CD4-positive, alpha-beta T cell treated with Interleukin-15 for 1 hour (primary cell): ENCODE measurements at places on chromosomes 5 and 9.

DNA sequence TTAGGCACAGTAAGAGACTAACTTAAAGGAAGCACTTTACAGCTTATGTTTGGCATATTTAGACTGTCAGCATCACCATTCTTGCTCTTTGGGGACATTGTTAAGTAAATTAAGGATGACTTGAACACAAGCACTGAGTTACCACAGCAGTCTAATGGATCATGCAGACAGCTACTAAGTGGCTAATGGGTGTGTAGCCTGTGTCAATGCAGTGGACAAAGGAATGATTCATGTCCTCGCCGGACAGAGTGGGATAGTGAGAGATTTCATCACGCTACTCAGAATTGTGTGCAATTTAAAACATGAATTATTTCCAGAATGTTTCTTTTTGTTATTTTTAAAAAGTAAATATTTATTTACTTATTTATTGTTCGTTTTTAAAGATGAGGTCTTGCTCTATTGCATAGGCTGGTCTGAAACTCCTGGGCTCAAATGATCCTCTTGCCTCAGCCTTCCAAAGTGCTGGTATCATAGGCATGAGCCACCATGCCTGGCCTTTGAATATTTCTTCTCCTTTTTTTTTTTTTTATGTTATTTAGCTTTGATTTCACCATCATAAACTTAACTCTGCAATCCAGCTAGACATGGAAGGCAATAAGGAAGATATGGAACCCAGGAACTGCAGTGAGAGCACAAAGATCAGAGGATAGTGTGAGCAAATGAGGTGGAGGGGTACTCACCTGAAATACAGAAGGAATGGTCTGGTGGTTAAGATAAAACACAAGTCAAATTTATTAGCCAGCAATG, 53.0 kb upstream of the KLF4 start:
- no peak for DNase-seq

GRCh38 chr5:89694026-89694550, 715.5 kb downstream of the CETN3 start:
- DNase-seq = no peak

DNA sequence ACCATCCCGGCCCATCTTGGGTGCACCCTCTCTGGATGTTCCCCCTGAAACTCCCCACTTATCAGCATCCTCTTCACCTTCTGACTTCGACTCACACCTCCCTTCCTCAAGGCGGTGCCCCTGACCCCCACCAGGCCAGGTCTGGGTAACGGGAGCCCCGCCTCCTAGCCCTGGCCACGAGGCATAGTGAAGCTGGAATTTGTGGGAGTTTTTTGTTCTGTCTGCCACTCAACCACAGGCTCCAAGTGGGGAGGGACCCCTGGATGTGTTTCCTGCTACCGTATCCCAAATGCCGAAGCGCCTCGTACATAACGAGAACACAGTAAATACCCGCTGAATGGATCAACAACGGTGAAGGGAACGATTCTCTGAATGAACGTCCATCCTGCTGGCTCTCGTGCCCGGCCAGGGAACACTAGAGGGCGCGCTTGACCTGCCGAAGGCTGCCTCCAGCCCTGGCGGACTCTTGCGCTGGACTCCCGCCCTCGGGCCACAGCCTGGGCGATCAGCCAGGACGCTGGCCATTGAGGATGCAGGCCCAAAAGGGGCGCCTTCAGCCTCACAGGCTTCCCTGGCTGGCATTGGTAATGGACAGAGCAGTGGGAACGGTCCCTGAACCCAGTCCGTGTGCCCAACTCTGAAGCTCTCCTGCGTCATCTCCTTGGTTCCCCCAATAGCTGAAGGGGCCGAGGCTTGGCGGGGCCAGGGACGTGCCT, 47.3 kb upstream of the PHYKPL start:
- DNase-seq = peak; percentile 58

- no peak for DNase-seq
Observed at GRCh38 chr5:161387121-161387520, 159.4 kb downstream of the GABRB2 start.

GRCh38 chr5:144680711-144681110, 510.0 kb downstream of the KCTD16 start:
- DNase-seq = no peak

DNA sequence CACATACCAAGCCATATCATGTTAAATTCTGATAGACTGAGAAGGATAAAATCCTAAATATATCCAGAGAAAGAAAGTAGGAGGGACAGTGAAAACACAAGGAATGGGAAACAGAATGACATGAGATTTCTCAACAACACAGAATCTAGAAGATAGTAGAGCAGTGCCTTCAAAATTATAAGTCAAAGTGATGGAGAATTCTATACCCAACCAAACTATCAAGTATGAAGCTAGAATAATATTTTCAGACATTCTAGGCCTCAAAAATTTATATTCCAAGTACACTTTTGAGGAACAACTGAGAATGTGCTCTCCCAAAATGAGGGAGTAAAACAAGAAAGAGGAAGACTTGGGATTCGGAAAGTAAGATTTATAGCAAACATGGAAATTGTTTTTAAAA, 10.9 kb upstream of the TTLL11 start:
- no peak for DNase-seq

GRCh38 chr5:71938895-71939294, 168.4 kb upstream of the MAP1B start:
- no peak for DNase-seq

DNA sequence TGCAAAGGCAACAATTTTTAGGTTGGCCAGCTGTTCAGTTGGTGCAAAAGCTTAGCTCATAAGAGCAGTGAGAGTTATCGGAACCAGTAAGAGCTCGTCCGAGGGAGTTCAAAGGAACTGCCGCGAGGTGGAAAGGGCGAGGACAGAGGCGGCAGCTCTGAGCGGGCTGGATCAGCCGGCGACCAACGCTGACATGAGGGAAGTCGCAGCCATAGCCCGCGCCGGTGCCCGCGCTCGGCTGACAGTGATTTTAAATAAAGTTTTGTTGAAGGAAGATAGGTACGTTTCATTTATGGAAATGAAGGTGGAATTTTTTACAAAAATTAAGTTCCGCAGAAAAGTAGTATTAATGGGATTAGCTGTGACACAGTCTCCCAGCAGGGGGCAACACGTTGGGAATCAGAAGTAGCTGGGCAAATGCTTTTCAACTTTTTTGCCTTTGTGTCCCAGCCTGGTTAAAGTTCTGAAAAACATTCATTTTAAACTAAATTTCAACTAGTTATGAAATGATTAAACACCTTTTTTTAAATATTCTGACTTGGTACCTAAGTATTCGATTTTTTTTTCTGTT, 43.2 kb downstream of the FBXO4 start:
- DNase-seq = no peak

GRCh38 chr5:40955313-40955712, 46.0 kb downstream of the C7 start:
- no peak for DNase-seq

GRCh38 chr5:36790847-36791246, 85.7 kb upstream of the NIPBL start:
- DNase-seq = no peak

GRCh38 chr5:60372786-60373185, 327.2 kb downstream of the DEPDC1B start:
- no peak for DNase-seq

DNA sequence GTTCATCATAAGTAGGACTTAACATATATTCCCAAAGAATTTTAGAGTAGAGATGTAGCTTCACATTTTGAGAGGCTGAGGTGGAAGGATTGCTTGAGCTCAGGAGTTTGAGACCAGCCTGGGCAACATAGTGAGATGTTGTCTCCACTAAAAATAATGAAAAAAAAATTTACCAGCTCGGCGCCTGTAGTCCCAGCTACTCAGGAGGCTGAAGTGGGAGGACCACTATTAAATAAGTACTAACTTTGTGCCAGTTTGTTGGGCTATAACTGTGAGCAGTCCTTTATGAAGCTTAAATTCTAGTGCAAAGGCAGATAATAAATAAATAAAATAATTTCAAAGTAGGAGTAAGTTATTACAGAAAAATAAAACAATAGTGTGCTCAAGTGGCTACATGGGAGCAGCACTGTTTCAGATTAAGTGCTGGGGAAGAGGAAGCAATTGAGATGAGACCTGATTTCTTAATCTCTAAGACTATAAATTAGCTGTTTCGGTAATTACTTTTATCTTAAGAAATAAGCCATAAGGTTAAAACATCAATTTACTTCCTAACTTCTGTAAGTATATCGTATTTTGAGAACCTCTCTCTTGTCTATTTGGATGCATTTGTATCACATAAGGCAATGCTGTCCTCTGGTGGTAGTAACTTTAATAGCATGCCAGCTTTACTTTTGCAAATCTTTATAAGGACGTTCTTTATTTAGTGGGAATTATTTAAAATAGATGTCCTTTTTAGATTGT, 98.9 kb downstream of the CSNK1G3 start:
- no peak for DNase-seq

DNA sequence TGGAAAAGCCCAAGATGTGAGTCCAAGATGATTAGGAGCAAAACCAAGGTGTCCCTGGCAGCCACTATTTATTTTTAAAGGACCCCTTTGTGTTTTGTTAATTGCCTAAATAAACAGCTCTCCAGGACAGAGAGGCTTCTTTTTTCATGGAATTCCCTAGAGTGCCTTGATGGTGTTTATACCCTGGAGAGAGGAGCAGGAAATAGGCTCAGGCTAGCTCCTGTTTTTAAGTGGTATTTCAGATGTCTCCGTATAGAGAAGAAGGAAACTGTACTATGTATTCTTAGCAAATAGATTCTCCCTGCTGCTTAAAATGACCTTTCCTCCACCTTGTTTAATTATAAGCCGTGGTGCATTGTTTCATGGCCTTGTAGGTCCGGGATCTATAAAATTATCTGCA, 292.4 kb downstream of the CD180 start:
- DNase-seq = no peak

- DNase-seq = no peak
Observed at GRCh38 chr5:56286015-56286884, 53.1 kb upstream of the ANKRD55 start.

- no peak for DNase-seq
Observed at GRCh38 chr5:137036640-137037039, 462.5 kb downstream of the SPOCK1 start.

GRCh38 chr5:135332519-135333150, 66.4 kb downstream of the MACROH2A1 start:
- DNase-seq = no peak

DNA sequence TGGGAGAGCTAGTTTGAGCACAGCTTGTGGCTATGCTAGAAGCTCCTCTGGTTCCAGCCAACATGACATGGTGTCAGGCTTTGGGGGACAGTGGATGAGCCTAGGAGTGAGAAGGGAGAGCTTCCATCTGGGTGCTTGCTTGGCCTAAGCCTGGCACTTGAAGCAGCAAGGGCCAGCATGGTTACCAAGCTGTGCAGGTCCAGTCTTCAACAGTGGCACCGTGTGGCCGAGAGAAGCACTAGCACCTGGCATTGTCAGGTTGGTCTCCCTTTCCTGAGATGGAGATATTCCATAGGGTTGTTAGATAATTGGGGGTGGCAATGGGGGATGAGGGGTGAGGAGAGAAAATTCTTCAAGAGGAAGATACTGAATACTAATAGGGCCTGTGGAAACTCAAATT, 261.9 kb downstream of the PBX3 start:
- DNase-seq = no peak

- no peak for DNase-seq
Observed at GRCh38 chr5:1761453-1761755, 38.2 kb downstream of the MRPL36 start.

- DNase-seq = peak; percentile 37
Observed at GRCh38 chr9:110143950-110144545, 63.9 kb downstream of the C9orf152 start.

GRCh38 chr5:35884191-35884769, 27.6 kb downstream of the IL7R start:
- no peak for DNase-seq

DNA sequence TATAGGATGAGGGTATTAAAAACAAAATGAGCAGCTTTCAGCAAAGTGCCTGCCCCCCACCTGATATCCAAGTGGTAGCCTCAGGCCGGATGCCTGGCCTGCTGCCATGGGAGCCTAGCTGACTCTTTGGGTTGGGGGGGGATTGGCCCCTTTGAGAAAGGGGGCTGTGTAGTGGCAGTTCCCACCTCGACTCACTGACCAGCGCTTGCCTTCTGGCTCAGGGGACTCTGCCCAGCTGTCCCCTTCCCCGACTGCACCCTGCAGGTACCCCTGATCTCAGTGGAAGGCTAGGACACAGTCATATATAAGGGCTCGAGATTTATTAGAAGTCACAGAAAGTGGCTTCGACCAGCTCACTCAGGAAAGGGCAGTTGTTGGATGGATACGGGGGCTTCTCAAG, 1.5 kb upstream of the NEUROG1 start:
- no peak for DNase-seq

DNA sequence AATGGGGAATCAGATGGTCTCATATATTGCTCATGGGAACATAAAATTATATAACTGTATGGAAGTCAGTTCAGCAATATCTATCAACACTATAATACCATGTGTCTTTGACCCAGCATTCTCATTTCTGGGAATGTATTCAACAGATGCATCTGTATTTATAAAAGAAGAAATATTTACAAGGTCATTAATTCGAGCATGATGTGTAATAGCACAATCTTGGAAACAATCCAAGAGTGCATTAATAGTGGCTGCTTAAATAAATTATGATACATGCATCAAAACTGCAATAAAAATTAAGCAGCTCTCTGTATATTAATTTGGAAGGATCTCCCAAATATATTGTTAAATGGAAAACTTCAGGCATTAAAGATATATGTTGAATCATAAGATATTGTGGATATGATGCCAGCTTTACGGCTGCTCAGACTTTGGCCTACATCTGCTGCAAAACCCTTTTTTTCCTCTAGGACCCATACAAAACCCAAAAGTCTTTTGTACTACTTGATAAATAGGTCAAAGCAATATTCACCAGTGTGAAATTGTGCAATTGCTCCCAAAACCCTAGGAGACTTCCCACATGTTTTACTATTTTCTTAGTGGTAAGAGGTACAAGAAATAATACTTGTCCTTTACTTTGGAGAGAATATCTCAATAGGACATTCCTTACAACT, 45.3 kb upstream of the ISOC1 start:
- no peak for DNase-seq

DNA sequence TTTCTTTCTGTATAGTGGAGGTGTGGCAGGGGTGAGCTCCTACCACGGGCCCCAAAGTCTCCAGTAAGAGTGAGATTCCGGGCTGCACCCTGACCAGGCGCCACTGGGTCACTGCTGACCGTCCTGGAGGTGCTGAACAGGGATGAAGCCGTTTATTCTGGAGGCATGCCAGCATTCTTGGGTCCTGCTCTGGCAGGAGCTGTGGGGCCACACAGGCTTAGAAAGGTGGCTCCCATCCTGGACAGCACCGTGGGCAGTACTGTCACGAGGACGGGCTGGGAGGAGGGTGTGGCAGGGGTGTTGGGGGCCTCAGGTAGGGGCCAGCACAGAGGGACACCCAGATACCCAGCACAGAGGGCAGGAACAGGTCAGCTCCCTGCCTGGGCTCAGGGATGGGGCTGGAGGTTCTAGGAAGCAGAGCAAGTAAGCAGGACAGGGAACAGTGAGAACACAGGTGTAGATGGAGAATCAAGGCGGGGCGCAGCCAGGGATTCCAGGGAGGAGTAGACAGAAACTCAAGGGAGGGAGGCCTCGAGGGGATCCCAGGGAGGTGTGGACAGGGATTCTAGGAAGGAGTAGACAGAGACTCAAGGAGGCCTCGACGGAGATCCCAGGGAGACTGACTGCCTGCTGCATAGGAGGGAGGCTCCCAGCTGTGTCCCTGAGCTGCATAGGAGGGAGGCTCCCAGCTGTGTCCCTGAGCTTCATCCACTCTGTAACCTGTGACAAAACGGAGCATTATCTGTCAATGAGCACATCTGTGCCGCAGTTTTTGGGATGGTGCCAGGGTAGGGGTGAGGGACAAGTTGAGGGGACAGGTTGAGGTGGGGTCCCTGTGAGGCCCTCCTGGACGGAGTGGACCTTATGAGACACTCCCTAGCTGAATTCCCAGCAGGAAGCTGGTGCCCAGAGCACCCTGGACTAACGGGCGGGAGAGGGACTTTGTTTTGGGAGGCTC, 1.1 kb upstream of the PLEKHG4B start:
- DNase-seq = no peak
